ENCODE measurements at places on chromosomes 5 and 9.

DNA sequence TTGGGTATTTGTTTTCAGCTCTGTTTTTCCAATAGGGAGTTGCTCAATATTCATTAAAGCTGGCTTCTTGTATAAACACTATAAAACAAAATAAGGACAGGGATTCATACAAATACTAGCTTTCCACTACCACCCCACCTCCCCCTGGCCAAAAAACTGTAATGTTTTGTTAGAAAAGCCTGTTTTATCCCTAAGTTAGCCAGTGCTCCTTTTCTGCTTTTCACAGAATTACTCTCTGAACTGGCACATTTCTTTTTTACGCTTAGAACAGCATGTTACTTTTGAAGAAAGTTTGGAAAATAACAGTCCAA, 147.4 kb upstream of the DMRT1 start:
- H3K27me3 ChIP-seq: no peaks in the 10 kb centered on the region
- H3K4me3 ChIP-seq: peak overlapping the region; percentile 32
- no peaks in the 10 kb centered on the region for H3K36me3 ChIP-seq
- peaks cover 32% of the 10 kb centered on the region for H3K4me1 ChIP-seq
- peak overlapping the region; percentile 87 for H3K27ac ChIP-seq

GRCh38 chr5:174729075-174729680, 4.8 kb downstream of the MSX2 start:
- H3K4me1 ChIP-seq: no peaks in the 10 kb centered on the region
- no peak overlapping the region for H3K4me3 ChIP-seq
- H3K27me3 ChIP-seq: no peaks in the 10 kb centered on the region
- no peak overlapping the region for H3K27ac ChIP-seq
- no peak for DNase-seq

DNA sequence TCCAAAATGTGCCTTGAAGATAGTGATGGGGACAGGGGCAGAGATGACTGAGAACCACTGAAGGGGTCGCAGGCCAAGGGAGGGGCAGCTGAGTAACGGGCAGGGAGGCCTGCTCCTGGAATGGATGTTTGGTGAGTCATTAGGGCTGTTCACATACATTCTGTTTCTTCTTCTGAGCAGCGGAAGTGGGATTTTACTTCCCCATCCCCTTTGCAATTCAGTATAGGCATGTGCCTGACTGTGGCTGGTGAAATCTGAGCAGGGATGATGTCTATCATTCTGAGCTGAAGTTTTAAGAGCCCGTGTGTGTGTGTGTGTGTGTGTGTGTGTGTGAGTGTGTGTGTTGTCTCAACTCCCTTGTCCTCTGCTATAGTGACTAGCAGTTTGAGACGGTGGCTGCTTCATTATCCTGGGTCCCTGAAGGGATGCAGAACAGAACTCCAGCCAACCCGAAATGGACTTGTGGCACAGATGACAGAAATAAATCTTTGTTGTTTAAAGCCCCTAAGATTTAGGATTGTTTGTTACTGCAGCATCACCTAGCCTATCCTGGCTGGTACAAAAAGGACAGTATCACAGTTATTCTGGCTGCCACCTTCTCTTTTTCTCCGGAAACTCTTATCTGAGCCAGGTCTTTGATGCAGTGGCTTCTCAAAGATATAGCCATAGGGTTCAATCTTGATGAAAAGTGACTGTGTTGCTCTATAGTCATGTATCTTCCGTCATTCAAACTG, 29.2 kb upstream of the TGFBI start:
- DNase-seq: no peak
- peaks cover 21% of the 10 kb centered on the region for H3K4me1 ChIP-seq
- H3K36me3 ChIP-seq: no peaks in the 10 kb centered on the region
- H3K27ac ChIP-seq: peak overlapping the region; percentile 40
- H3K27me3 ChIP-seq: no peaks in the 10 kb centered on the region
- H3K4me3 ChIP-seq: no peak overlapping the region

DNA sequence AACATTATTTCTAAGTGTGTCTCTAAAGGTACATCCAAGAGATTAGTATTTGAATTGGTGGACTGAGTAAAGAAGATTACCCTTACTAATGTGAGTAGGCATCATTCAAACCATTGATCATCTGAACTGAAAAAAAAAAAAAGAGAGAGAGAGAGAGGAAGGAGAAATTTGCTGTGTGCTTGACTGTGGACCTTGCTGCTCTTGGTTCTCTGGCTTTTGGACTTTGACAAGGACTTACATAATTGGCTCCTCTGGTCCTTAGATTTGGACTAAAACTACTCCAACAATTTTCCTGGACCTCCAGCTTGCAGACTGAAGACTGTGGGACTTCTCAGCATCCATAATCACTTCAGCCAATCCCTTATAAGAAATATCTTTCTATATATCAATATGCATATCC, 1091.9 kb upstream of the EDIL3 start:
- DNase-seq: no peak
- H3K4me3 ChIP-seq: no peak overlapping the region

- DNase-seq: no peak
- H3K36me3 ChIP-seq: no peaks in the 10 kb centered on the region
- H3K27me3 ChIP-seq: no peaks in the 10 kb centered on the region
- H3K4me1 ChIP-seq: peaks cover 12% of the 10 kb centered on the region
- no peak overlapping the region for H3K4me3 ChIP-seq
These were observed 95.8 kb upstream of the ABCA1 start for GRCh38 chr9:105023788-105024187.

- no peak overlapping the region for H3K27ac ChIP-seq
- no peak for DNase-seq
- H3K4me1 ChIP-seq: no peaks in the 10 kb centered on the region
- no peaks in the 10 kb centered on the region for H3K27me3 ChIP-seq
- H3K4me3 ChIP-seq: no peak overlapping the region
These were observed 58.6 kb downstream of the CPLANE1 start for GRCh38 chr5:37190592-37190991.

DNA sequence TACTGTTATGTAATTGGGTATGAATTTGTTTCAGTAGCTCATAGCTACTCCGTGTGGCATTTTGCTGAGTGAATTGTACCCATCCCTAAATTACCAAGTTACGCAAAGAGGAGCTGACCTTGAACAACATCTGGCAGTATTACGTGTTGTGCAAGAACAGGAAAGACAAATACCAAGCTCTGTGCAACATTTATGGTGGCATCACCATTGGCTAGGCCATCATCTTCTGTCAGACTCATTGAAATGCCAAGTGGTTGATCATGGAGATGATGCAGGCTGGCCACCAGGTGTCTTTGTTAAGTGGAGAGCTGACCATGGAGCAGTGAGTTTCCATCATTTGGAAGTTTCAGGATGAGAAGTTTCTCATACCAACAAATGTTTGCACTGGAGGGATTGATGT, 15.0 kb downstream of the ZSWIM6 start:
- DNase-seq: no peak
- H3K27me3 ChIP-seq: no peaks in the 10 kb centered on the region

GRCh38 chr5:73394610-73395009, 54.0 kb downstream of the FOXD1 start:
- no peak for DNase-seq
- H3K4me3 ChIP-seq: no peak overlapping the region
- H3K27ac ChIP-seq: no peak overlapping the region
- H3K27me3 ChIP-seq: no peaks in the 10 kb centered on the region
- H3K36me3 ChIP-seq: no peaks in the 10 kb centered on the region

GRCh38 chr5:181218795-181219124, 4.3 kb upstream of the TRIM41 start:
- DNase-seq: no peak
- peaks cover 16% of the 10 kb centered on the region for H3K4me1 ChIP-seq
- peak overlapping the region; percentile 58 for H3K4me3 ChIP-seq
- H3K27ac ChIP-seq: no peak overlapping the region

- H3K36me3 ChIP-seq: no peaks in the 10 kb centered on the region
- H3K4me3 ChIP-seq: no peak overlapping the region
- H3K4me1 ChIP-seq: no peaks in the 10 kb centered on the region
- DNase-seq: no peak
- no peaks in the 10 kb centered on the region for H3K27me3 ChIP-seq
- H3K27ac ChIP-seq: no peak overlapping the region
These were observed 205.9 kb downstream of the ANXA1 start for GRCh38 chr9:73357607-73358006.

DNA sequence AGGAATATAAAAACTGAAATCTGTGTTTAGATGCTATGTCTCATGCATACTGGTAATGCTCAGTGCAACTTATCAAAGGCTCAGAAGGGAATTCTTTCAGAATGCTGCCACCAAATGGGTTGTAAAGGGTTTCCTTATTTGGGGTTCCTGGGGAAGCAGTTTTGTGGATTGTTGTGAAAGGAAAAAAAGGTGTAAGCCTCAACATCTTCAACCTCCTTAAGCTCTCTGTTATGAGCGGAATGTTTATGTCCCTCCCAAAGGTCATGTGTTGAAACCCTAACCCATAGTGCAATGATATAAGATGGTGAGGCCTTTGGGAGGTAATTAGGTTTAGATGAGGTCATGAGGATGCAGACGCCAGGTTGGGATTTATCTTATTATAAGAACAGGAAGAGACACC, 41.6 kb downstream of the GNA14 start:
- no peak overlapping the region for H3K4me3 ChIP-seq
- no peaks in the 10 kb centered on the region for H3K27me3 ChIP-seq
- H3K4me1 ChIP-seq: peaks cover 9% of the 10 kb centered on the region
- H3K27ac ChIP-seq: no peak overlapping the region
- no peak for DNase-seq

DNA sequence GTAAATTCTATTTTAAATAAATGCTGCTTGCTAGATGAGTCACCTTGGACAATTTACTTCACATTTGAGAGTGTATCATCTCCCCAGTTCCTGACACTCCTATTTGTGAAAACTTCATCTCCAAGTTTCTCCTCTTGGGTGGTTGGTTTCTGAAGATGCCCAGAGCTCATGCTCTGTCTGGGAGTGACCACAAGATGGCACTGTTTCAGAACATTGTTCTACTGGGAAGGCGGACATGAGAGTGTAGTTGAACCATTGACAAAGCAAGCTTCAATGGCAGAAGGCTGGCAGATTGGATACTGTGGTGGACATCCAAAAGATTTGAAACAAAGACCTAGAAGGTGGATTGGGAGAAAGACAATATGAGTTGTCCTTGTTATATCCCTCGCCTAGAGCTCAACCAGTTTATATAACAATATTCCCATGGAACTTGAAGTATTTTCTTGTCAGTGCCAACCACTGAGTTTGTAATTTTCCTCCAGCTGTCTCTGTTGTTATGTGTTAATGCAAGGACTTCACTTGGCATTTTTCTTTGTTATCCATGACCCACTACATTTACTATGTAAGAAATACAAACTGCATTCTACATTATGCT, 234.3 kb upstream of the ANKH start:
- no peak overlapping the region for H3K4me3 ChIP-seq
- H3K27me3 ChIP-seq: no peaks in the 10 kb centered on the region
- no peaks in the 10 kb centered on the region for H3K4me1 ChIP-seq
- no peaks in the 10 kb centered on the region for H3K36me3 ChIP-seq
- peak; percentile 67 for DNase-seq

DNA sequence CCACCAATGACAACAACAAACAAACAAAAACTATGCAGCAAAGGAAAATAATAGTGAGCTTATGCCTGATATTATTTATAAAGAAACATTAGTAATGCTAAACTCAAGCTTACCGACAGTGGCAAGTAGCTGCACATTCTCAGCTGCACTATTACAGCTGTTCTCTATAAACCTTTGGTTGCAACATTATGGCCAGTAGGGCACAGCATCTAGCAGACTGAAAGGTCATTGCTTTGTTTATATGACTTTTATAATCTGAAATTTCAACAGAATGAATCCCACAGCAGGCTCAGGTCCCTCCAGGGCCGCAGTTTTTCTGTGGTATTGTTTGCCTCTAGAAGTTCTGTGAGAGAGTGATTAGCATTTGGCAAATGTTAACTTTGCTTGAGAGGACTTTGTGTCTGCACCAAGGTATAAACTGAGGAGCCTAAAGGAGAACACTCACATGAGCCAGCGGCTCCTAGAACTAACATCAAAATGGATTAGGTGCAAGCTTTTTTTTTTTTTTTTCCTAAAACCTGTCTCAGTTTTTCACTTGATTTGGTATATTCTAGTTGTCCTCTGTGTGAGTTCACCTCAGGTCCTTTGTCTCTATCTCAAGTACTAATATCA, 58.3 kb downstream of the IZUMO3 start:
- H3K4me1 ChIP-seq: no peaks in the 10 kb centered on the region
- no peak overlapping the region for H3K27ac ChIP-seq
- H3K4me3 ChIP-seq: no peak overlapping the region
- DNase-seq: no peak
- no peaks in the 10 kb centered on the region for H3K27me3 ChIP-seq

DNA sequence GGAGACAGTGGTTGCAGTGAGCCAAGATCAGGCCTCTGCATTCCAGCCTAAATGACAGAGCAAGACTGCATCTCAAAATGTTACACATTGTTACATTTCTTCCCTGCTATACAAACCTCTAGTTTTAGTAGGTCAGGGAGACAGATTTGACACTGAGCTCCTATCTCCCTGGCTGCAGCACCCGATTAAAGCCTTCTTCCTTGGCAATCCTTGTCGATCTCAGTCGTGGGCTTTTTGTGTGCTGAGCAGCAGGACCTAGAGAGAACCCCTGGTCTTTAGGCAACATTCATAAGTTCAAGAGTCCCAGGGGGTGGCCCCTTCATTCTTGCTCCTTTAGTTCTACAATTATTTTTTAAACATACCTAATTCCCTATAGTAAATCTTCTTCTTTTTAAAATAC, 13.0 kb downstream of the SERINC5 start:
- H3K27me3 ChIP-seq: no peaks in the 10 kb centered on the region
- DNase-seq: no peak
- H3K27ac ChIP-seq: no peak overlapping the region
- H3K4me1 ChIP-seq: peaks cover 22% of the 10 kb centered on the region
- H3K36me3 ChIP-seq: peaks cover 16% of the 10 kb centered on the region

- peaks cover 13% of the 10 kb centered on the region for H3K4me1 ChIP-seq
- peak; percentile 81 for DNase-seq
- H3K36me3 ChIP-seq: no peaks in the 10 kb centered on the region
- no peak overlapping the region for H3K4me3 ChIP-seq
- no peaks in the 10 kb centered on the region for H3K27me3 ChIP-seq
- peak overlapping the region; percentile 91 for H3K27ac ChIP-seq
These were observed 1.5 kb downstream of the ASS1 start for GRCh38 chr9:130446101-130446861.

GRCh38 chr9:4937446-4937845, 47.6 kb upstream of the JAK2 start:
- no peak overlapping the region for H3K4me3 ChIP-seq
- H3K27me3 ChIP-seq: no peaks in the 10 kb centered on the region
- no peak overlapping the region for H3K27ac ChIP-seq
- H3K4me1 ChIP-seq: no peaks in the 10 kb centered on the region
- H3K36me3 ChIP-seq: no peaks in the 10 kb centered on the region

GRCh38 chr9:36877239-36877638, 156.8 kb downstream of the PAX5 start:
- no peak overlapping the region for H3K4me3 ChIP-seq
- H3K27ac ChIP-seq: no peak overlapping the region
- H3K4me1 ChIP-seq: no peaks in the 10 kb centered on the region
- no peak for DNase-seq
- H3K36me3 ChIP-seq: no peaks in the 10 kb centered on the region

DNA sequence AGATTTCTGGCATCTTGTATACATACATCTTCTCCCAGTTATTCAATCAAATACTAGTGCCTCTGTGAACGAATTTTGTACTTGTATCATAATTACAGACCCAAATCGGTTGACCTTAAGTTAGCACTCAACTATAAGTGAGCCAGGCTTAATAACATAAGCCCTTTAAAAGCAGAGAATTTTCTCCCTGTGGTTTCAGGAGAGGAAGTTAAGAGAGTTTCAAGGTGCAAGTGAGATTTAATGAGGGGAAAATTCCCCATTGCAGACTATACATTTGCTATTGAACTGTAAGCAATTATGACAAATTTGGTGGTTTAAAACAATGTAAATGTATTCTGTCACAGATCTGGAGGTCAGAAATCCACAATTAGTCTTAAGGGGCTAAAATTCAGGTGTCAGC, 261.9 kb upstream of the NREP start:
- no peaks in the 10 kb centered on the region for H3K4me1 ChIP-seq
- no peaks in the 10 kb centered on the region for H3K27me3 ChIP-seq
- no peak overlapping the region for H3K27ac ChIP-seq

All from SK-N-SH (cell line).